ENCODE measurements at places on chromosomes 6 and 20. TPM values are rescaled to one million over a fixed set of nuclear protein-coding genes. Genes with fewer than 3 reads are reported as not detected.
A peak's percentile ranks its signal among the peaks of the same experiment; 100 is the strongest.

GRCh38 chr6:104940238-104940892, 16.5 kb upstream of the LIN28B start:
- DNase-seq, result no peak

- no peak for DNase-seq
Observed at GRCh38 chr6:16392010-16392409, 153.6 kb downstream of the GMPR start.

- DNase-seq, result no peak
Observed at GRCh38 chr6:7267071-7267465, 45.9 kb downstream of the SSR1 start.

DNA sequence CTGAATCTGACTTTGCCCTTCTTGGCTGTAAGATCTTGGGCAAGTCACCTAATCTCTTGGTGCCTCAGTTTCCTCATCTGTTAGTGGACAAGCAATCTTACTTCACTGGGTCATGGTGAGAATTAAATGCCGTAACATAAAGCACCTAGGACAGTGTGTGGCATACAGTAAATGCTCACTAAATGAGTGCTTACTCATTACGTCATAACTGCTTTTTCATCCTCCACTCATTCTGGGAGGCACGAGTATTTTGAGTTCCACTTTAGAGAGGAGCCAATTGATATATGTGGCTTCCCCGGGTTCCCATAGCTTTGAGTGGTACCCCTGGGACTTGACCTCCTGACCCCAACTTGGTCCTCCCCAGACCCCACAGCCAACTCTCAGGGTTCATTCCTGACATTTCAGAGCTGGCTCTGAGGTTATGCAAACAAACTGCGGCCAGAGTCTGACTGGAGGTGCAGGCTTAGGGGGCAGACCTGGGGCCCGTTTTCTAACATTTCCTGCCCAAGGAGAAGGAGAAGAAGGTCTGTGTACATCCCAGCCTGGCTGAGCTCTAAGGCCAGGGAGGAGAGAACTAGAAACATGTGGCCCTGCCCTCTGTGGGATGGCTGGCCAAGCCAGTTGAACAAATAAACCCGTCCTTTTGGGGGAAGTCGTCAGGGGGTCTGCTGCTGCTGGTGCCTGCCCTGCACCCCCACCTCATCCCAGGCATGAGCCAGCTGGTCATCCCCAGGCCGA, 5.8 kb downstream of the ANGPT4 start:
- no peak for DNase-seq

GRCh38 chr6:34243901-34244884, 4.6 kb downstream of the SMIM29 start:
- DNase-seq, result peak; percentile 78

- DNase-seq, result no peak
Observed at GRCh38 chr6:128432394-128432793, 88.0 kb downstream of the PTPRK start.

The TULP1 gene
- total RNA-seq, result not detected
